ENCODE measurements at places on chromosomes 1 and 21.

- no peak for DNase-seq
These were observed 86.9 kb downstream of the CD247 start for GRCh38 chr1:167431261-167431908.

GRCh38 chr1:147807405-147807804, 47.0 kb upstream of the GJA5 start:
- DNase-seq: no peak

GRCh38 chr1:153057375-153057774, at the start of gene SPRR2A:
SPRR2A (minus strand) TSS chr1:153057512; CDS start chr1:153056735, 777 bp downstream.
- no peak for DNase-seq

DNA sequence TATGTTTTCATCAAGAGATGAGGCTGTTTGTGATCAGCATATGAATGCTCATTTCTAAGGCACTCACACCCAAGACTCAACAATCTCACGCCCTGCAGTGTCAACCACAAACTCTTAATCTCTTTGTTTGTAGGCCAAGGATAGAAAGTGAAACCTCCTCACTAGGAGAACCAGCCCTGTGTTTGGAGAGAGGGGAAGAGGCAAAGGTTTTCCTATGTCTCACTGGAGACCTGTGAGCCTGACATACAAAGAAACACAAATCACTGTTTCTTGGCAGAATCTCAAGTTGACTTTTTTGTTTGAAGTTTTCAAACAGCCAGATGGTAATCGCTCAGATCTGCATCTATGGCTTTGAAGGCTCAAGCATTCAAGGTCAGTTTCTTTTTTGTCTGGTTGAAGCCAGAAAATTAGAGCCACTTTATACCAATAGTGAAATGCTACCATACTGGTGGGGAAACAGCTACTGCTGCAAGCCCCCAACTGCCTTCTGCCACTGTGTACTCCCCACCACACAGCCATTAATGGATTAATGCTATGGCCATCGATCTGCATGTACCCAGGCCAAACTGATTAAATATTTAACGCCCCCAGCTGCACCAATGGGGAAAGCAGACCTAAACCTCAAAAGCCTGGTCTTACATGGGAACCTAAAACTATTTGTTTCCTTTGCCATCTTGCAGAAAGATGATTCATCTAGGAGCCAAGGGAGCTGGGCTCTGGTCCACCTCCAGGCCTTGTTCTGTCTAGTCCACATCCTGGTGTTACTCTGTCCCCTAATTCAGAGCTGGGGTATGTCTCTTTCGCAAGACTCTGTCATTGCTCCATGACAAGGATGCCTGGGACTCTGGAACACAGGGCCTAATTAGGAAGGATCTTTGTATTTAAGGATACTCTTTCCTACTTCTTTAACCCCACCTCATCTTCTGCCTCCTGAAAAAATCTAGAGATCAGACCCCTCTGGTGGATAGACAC, 16.3 kb downstream of the PDZK1 start:
- DNase-seq: no peak

- no peak for DNase-seq
These were observed 400.1 kb downstream of the NEGR1 start for GRCh38 chr1:71882226-71882625.

GRCh38 chr21:33828083-33828482, 87.5 kb downstream of the ATP5PO start:
- no peak for DNase-seq

- no peak for DNase-seq
These were observed 262.5 kb downstream of the GRIK1 start for GRCh38 chr21:29677326-29677725.

GRCh38 chr1:27529704-27530018, 39.7 kb upstream of the WASF2 start:
- no peak for DNase-seq

DNA sequence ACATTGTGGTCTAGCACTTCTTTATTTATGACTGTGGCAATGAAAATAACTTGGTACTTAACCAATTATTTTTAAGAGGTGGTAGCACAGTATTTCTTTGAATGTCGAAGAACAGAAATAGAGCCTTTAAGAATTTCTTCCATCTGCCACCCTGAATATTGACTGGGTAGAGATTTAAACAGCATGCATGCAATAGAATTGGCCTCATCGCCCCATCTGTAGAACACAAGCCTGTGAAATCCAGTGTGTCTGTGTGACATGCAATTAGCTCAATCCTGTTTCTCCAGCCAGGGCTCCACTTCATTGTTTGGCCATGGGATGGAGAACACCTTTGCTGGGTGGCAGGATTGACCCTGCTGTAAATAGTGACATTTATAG, 17.1 kb upstream of the KLHDC8A start:
- no peak for DNase-seq

DNA sequence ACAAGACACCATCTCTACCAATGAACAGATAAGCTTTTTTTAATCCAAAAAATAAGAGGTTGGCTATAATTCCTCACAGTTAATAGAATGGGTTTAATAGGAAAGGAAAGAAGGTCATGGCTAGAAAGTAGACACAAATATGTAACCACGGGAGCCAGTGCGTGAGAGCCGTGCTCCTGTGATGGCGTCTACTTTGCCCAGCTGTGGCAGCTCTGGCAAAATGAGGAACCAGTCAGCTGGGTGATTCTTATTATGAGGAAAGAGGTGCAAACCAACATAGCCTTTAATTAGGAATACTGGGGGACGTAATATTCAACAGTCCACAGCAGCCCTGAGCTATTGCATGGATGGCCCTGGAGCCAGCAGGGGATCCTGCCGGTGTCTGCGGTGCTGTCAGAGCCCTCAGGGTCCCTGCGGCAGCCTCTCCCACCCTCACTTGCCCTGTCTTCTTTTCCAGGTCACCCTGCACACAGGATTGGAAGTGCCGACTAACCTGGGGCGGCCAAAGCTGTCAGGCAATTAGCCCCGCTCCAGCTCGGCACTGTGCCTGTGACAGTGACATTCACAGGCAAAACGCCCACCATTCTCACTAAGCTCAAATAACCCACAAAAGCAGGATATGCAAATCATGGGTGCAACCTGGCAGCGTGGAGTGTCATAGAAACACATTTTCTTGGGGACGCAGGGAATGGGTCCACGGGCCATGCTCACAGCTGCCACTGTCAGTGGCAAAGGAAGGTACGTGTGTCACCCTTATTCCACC, 25.9 kb upstream of the GNPAT start:
- no peak for DNase-seq

DNA sequence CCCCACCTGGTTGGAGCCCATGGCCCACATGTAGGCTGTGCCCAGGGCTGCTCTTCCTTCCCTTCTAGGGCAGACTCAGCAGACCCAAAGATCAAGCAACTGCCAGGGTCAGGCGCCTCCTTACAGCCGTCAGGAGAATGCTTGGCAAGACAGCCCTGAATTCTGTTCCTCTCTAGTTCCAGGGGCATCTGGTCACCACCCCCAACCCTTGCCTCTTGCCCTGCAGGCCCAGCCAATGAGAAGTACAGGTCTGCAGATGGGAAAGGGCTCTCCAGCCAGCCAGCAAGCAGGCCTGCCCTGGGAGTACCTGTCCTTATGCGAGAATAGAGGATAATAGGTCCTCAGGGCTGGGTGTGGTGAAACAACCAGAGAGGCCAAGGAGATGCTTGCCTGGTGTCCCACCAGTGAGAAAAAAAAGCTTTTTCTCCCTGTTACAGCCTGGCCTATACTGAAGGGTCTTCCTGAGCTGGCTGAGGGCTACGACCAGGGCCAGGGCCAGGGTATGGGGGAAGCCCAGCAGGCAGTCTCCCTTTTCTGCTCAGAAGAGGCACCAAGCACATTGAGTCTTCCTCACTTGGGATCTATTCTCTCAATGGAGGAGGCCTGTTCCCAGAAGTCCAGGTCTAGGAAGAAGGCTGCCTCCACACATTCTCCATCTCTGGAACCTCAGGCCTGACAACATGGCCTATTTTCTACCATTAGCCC, 31.4 kb downstream of the NAV1 start:
- DNase-seq: no peak

DNA sequence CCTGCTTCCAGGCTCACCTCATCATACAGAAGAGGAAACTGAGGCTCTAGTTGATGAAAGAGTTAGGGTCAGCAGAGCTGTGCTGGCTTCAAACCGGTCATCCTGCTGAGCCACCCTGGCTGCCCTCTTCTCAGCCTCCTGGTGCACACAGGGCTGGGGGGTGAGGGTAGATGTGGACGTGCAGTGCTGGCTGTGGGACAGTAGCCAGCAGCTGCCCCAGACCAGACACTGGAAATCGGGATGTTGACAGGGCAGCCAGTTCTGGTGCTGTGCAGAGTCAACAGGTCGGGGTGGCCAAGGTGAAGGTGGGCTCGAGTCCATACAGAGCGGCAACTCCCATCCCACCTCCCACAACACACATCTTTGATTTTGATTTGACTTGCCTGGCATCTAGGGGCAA, 1.5 kb upstream of the CLCNKA start:
- no peak for DNase-seq

- DNase-seq: no peak
These were observed 198.9 kb downstream of the NTNG1 start for GRCh38 chr1:107339775-107340174.

- DNase-seq: no peak
These were observed 368.8 kb upstream of the TMPRSS15 start for GRCh38 chr21:18772404-18772803.

DNA sequence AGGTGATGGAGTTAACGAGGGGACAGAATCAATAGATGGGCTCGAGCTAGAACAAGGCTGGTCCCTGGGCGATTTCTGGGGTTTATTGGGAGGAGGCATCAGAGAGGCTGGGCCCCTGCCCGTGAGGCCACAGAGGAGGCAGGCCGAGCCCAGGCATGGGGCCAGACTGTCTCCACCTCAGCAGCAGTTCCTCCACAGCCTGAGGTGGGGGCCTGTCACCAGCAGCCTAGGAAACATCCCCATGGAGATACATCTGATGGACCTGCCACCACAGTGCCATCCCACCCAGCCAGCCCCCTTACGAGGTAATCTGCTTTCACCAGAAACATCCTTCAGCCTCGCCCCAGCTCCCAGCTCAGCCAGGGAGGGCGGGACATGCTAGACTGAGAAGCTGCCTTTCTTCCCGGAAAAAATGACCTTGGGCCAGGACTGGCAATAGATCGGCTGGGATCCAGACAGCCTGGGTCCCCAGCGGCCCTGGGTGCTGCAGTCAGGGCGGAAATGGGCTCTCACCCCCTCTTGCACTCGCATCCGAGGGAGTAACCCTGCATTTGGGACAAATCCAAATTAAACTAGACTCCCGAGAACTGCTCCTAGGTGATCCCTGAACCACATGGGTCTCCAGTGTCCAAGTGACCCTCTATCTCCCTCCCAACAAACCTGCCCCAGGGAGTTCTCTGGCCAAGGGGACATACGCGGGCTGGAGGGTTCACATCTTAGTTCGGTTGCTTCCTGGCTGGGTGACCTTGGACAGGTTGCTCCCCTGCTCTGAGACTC, 10.0 kb upstream of the EPHA8 start:
- DNase-seq: no peak

- no peak for DNase-seq
These were observed 59.5 kb upstream of the WLS start for GRCh38 chr1:68291688-68292384.

DNA sequence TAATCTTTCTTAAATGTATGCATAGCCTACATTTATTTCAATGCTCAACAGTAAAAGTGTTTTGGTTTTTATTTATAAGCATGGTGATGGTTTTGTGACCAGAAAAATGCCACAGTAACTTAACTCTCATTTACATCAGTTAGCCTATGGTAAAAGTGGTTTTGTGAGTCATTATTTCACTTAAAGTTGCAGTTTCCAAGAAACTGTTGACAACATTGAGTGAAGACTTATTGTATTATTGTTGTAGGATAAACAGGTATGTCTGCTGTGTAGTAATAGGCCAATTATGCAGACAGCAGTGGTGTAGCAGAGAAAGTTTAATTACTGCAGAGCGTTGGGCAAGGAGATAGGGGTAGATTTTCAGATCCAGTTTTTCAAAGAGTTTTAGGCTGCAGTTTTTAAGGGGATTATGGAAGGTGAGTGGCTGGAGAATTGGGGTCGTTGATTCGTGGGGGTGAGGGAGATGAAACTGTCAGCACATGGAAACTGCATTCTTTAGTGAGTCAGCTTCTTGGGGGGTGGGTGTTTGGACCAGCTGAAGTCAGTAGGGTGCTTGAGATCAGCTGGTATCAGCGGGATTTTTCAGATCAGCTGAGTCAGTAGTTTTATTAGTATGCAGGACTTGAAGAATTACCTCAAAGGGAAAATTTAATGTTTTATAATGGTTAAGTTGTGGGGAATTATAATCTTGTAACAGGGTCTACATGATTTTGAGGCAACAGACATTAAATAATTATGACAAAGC, 168.7 kb upstream of the FMN2 start:
- no peak for DNase-seq

- DNase-seq: no peak
These were observed 22.6 kb downstream of the ST3GAL3 start for GRCh38 chr1:43729816-43730463.

- no peak for DNase-seq
These were observed 338.1 kb downstream of the PAPPA2 start for GRCh38 chr1:176800978-176801513.

DNA sequence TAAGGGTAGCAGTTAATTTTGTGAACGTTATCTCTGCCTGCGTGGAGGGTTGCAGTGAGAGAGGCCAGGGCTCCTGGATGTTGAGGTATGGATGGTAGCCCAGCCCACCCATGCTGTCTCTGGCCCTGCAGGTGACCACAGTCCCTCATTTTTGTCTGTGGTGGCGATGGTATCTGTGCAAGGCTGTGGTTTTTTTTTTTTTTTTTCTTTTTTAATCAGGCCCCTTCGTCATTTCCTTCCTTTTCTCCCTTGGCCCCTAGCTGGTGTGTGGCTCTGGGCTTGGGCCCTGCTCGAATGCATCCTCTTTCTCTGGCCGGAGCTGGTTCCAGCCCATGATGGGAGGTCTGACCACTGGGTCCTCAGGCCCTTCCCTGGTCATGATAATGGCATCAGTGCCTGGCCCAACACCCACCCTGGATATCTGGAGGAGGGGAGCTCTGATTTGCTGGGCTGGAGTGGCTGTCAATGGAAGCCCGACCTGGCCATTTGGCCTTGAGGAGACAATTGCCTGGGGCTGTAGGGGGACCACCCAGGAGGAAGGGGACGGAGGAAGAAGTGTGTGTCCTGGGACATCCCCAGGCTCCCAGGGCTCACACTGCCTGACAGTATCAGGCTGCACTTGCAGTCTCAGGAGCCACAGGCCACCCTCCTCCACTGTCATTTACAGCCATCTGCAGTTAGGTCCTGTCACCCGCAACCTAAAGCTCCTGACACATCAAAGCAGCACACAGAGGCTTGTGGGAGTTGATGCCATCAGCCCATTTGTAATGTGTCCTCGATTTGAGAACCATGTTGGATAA, 8.1 kb upstream of the RNF187 start:
- DNase-seq: no peak

GRCh38 chr1:51861669-51862068, 16.9 kb downstream of the NRDC start:
- no peak for DNase-seq

DNA sequence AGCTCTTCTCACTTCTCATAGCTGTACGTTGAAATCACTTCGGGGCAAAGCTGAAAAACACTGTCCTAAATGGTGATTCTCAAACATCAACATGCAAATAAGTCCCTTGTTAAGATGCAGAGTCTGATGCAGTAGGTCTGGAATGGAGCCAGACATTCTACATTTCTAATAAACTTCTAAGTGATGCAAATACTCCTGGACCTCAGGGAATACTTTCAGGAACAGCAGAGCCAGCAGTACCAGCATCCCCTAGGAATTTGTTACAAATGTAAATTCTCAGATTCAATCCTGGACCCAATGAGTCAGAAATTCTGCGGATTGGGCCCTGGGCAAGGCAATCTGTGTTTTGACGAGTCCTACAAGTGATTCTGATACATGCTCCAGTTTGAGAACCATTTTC, 152.3 kb downstream of the PCNX2 start:
- no peak for DNase-seq

GRCh38 chr1:200784576-200784975, 45.9 kb downstream of the CAMSAP2 start:
- no peak for DNase-seq

- DNase-seq: no peak
These were observed 47.6 kb upstream of the GJA5 start for GRCh38 chr1:147808025-147808424.

All from head of caudate nucleus (tissue), 42 donors.